PC-9 (cell line): ENCODE measurements at places on chromosomes 3 and 15.

GRCh38 chr3:190494907-190495306 lies 19.0 kb upstream of the IL1RAP start:
- no peak for DNase-seq

GRCh38 chr15:83322061-83322460 lies 37.6 kb upstream of the BNC1 start:
- DNase-seq: no peak

- DNase-seq: no peak
Measured at GRCh38 chr15:58398643-58399042, 33.1 kb upstream of the LIPC start.

- DNase-seq: no peak
Measured at GRCh38 chr15:71888797-71889196, 78.4 kb downstream of the NR2E3 start.

DNA sequence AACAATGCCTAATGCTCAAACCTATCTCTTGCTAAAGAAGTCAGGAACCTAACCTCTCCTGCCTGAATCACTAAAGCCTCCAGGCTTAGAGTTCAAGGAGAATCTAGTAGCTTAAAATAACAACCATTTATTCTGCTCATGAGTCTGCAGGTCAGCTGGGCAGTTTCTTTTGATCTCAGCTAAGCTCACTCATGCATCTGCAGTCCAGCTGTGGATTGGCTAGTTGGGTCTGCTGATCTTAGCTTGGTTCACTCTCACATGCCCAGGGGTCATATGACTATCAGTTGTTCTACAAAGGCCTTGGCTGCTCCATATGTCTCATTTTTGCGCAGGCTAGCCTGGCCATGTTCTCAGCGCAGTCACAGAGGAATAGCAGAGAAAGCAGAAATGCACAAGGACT lies 109.2 kb upstream of the STT3B start:
- DNase-seq: no peak

DNA sequence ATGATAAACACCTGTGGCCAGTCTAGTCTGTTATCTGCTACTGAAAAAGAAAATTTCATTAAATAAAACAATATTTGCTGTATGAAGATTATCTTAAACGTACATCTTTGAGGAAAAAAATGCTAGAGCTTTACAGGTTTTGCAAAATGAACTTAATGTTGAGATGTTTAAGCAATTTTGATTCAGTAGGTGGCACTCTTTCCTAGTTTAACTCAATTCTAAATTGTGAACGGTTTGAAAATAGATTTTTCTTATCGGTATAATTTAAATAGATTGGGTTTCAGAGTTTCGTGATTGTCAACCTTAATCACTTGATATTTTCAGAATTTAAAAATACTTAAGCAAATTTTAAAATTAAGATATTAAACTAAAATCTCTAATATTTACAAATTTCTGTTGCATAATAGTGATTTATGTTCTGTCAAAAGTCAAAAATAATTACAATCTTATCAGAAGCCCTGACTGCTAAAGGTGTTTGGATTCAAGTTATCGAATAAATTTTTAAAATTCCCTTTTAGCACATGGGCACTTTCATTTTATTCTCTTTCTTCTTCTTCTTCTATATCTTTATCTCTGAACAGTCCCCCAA lies 7.0 kb upstream of the RNF111 start:
- DNase-seq: no peak
